CD8-positive, alpha-beta T cell (primary cell): ENCODE measurements at places on chromosomes 3 and 15.

DNA sequence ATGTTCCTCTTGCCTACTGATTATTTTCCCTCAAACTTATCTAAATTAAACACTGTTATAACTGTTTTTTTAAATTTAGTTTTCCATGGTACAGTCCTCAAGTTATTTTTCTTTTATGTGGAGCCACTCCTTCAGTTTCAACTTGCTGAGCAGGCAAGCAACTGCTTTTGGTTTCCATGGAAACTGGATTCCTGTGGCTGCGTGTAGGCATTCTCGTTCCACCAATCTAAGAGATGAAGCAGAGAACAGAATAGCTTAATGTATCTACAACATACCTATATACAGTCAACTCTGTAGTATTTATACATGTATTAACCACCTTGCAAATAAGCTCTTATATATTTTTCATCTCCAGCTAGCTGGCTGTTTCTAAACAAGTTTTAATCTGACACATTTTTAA is 25.8 kb upstream of the ANXA2 start:
- DNase-seq: no peak

DNA sequence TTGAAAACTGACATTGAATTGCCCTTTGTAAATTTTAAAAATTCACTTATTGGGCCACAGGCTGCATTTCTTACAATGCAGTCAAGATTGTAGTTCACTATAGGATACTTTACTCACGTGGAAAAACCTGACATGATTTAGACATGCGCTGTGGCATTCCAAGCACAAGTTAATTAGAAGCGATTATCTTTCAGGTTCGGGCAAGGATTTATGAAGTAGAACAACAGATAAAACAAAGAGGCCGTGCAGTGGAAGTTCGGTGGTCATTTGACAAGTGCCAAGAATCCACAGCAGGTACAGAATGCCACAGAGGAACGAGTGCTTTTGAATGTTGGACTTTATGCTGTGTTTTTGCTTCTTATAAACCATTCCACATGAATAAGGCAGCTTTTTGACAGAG is 37.8 kb downstream of the GPR171 start:
- DNase-seq: no peak

DNA sequence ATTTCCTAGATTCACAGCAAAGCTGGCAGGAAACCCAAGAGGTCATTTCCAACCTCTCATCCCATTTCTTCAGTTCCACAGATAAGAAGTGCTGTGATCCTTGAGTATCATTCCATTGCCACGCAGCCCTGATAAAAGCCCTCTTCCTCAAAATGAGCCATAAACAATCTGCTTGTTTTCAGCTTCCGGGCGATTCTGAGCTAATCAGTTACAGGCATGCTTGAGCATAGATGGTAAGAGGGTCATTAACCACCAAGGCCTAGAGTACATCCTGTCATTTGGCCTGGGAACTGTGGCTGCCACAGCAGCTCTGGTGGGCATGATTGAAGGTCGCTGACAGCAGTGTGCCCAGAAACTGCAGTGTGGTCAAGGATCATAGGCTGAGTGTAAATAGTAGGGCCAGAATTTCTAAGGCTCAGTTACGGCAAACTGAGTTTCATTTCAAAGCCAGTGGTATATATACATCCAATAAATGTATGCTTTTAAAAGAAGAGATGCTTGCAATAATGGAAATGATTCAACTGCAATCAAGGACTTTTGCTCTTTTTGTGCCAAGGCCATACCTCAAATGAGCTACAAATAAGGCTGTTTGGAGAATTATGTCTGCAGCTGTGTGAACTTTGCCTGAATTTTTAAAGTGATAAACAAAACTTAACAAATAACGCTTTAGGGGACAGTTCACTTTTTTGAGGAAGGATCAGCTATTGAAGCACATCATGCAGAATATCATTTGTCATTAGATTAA is 47.3 kb downstream of the P3H2 start:
- DNase-seq: no peak

GRCh38 chr3:8885536-8886316 is 77.5 kb downstream of the RAD18 start:
- DNase-seq: no peak

DNA sequence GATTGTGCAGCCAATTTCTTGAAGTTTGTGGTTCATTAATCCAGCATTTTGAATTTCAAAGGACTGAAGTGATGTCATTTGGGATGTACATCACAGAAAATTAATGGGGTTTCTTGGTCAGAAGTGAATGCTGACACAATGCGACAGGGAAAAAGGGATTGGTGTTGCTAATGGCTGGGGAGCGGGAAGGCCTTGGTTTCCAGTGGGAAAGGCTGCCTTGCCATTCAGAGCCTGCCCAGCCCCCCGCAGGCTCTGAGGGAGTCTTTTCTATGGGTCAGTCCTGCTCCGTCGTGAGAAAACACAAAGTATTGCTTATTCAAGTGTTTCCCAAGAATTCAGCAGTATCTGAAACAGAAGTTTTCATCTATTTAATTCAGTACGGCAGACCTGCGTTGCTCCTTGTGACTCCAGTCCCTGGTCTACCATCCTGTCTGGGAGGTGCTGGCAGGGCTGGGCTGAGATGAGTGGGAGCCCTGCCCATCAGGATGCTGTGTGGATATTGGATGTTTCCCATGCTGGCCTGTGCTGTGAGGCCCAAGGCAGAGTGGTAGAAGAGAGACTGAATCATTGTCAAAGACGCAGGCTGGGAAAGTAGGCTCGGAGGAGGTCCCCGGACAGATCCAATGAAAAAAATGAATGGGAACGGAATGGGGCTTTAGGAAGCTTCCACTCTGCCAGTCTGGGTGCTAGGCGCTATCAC is 111.2 kb upstream of the KLHL25 start:
- no peak for DNase-seq

GRCh38 chr3:17040990-17041377 is 156.2 kb downstream of the PLCL2 start:
- DNase-seq: no peak

- peak; percentile 52 for DNase-seq
Observed at GRCh38 chr3:38136393-38136776, 542 bp downstream of the ACAA1 start.

- no peak for DNase-seq
Observed at GRCh38 chr15:78675617-78676360, 34.8 kb upstream of the CHRNB4 start.

- DNase-seq: no peak
Observed at GRCh38 chr3:60445446-60445845, 805.8 kb downstream of the FHIT start.

DNA sequence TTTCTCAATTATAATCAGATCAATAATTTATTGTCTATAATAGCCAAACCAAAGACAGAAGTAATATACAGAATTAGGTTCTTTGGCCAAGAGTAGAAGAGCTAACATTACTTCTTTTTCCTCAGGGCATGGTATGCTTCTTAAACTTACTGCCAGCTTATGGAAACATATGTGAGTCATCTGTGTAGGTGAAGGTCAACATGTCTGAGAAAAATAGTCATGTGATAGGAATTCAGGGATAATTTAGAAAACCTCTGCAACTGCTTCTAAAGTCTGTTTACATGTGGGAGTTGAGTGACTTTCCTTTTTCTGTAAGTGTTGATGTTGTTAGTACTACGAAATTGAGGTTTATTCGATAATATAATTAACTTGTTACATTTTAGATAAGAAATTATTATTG is 19.2 kb upstream of the MAP6D1 start:
- DNase-seq: no peak

GRCh38 chr15:66025015-66025452 is 155.7 kb downstream of the RAB11A start:
- DNase-seq: no peak

- no peak for DNase-seq
Observed at GRCh38 chr3:124362455-124362854, 367.8 kb upstream of the UMPS start.

DNA sequence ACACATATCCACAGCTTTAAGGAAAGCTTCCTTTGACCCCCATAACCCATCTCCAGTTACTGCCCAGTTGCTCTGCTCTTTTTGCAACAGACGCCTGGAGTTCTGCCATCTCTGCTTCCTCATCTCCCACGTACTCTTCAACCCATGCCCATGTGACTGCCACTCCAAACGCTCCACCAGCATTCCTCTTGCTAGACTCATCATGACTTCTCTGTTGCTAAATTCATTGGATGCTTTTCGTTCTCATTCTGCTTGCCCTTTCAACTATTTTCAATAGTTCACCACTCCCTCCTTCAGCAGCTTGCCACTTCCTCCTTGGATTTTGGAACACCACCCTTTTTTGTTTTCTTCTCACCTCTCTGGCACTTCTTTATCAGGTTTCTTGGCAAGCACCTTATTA is 2.7 kb upstream of the KNSTRN start:
- DNase-seq: no peak

GRCh38 chr15:39728845-39729244 is 53.8 kb downstream of the FSIP1 start:
- no peak for DNase-seq

GRCh38 chr3:77053795-77054194 is 13.9 kb downstream of the ROBO2 start:
- DNase-seq: no peak

DNA sequence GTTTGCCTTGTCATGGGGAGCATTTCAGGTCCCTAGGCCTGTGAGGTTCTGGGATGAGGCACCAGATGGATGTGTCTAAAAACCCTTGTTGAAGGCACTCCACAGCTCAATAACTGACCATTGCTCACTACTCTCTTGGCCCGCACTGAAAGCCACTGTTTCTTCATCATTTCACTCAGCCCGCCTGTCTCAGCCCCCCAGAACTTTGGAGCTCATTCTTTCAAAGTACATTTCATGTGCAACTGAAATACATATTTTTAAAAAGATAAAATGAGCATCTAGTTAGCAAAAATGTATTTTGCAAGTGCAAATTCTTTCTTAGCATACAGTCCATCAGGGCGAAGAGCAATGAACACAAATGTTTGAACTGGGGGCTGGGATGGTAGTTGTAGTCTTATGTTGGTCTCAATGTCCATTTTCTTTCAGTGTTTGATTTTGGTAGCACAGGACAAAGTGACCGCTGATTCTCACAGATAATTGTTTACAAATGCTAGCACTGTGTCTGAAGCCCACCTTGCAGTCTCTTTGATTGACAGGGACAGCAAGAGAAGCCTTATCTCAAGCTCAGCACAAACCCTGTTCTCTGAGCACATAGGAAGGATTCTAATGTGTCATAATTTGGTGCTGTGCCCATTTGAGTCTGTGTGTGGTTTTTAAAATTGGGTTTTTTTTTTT is 19.6 kb downstream of the HEMK1 start:
- no peak for DNase-seq

DNA sequence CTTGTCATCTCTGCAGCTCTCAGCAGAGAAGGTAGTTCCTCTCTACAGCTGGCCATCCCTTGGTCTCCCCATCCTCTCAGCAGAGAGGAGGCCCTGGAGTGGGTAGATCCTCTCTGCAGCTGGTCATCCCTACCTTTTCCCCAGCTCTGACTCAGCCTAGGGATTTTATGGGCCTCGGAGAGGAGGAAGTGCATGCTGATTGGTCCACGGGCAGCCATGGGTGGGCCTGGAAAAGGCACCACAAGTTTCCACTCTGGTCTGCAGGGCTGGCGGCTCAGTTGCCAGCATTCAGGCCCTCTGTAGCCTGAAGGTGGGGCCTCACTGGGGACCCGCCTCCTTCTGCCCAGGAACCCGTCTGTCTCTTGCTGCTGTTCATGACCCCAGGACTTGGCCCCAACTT is 36.9 kb downstream of the NR1D2 start:
- DNase-seq: no peak

DNA sequence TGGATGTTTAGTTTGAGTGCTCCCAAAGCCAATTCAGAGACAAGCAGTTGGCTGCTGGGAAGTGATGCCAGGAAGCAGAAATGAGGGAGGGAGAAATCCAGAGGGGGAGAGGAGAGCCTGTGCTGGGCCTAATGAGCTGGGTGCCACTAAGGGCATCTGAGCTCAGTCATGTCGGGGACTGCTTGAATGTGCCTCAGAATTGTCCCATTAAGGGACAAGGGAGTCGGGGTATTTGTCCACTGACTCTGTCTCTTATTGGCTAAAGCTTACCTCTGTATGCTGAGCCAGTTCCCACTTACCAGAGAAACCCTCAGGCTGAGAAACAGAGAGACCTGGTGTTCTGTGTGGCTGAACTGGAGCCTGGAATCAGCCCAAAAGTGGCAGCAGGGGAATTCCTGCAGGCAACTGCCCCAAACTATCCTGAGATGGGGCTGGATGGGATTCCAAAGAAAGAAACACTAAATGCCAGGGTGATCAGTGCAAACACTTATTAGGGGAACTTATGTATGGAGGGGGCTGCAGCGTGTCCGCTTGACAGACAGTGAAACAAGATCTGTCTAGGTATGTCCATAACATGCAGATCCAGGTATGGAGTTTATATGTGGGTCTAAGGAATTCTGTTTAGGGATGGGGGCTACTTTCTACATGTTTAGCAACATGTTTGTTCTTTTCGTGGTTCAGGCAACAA is 48.6 kb downstream of the NR1D2 start:
- no peak for DNase-seq

GRCh38 chr3:48738926-48739616 is 22.1 kb upstream of the IP6K2 start:
- DNase-seq: no peak

DNA sequence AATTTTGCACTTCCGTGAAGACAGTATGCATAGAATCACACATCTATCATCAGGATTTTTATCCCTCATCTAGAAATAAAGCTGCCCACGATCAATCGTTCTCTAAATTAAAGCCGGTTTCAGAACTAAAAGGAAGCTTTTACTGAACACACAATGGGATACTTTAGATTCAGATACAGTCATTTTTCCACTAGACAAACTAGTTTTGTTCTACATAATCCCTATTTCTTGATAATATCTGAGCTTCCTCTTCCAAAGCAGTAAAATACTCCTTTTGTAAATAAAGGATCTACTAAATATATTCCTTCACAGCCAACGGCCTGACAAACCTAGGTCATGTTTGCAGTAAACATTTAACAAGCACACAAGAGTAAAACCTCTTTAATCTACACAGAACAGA is 2.0 kb upstream of the GANC start:
- no peak for DNase-seq

DNA sequence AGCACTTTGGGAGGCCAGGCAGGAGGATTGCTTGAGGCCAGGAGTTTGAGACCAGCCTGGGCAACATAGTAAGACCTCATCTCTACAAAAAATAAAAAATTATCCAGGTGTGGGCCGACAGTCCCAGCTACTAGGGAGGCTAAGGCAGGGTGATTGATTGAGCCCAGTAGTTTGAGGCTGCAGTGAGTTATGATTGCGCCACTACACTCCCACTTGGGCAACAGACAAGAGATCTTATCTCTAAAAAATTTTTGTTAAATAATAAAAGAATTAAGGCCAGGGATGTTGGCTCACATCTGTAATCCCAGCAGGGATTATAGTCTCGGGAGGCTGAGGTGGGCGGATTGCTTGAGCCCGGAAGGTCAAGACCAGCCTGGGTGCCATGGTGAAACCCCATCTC is 25.8 kb upstream of the NFKBIZ start:
- no peak for DNase-seq

GRCh38 chr3:98596541-98597500 is 3.4 kb upstream of the CPOX start:
- peak; percentile 52 for DNase-seq

DNA sequence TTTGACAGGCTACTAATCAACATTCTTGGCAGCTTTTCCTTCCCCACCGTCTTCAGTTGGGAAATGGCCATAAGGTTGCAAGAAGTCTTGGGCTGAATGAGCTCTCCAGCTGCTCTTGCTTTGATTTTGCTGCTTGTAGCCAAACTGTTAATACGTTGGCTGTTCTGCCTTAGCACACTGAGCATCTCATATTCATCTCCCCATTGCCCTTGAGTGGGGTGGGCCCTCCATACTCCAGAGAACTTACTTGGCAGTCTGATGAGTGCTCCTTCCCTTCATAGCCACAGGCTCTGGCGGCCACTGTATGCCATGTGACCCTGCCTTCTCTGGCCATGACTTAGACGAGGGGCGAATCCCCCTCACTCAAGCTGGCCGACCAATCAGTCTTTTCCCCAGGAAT is 25.8 kb upstream of the PAQR5 start:
- no peak for DNase-seq
